Small intestine (tissue), 16 donors: ENCODE measurements at places on chromosomes 11 and 22.

DNA sequence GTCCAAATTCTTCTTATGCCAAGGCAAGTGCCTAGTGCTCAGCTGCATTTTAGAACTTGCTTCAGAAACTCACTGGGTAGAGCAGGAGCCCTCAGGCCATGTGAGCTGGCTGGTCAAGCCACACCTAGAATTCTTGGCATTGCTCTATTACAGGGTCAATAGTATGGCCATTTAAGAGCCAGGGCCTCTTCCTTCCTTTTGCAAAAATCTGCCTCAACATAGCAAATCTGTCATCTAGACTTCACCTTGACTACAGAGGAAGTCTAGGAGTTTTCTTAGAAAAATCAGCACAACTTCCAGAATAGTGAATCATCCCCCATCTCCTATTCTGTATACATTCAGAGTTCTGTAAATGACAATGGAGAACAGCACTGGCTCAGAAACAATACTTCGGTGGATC lies 112.0 kb upstream of the TTC12 start:
- no peaks in the 10 kb centered on the region for H3K36me3 ChIP-seq
- H3K4me3 ChIP-seq: no peak overlapping the region
- no peak for DNase-seq
- H3K27me3 ChIP-seq: no peaks in the 10 kb centered on the region
- H3K4me1 ChIP-seq: peaks cover 4% of the 10 kb centered on the region

DNA sequence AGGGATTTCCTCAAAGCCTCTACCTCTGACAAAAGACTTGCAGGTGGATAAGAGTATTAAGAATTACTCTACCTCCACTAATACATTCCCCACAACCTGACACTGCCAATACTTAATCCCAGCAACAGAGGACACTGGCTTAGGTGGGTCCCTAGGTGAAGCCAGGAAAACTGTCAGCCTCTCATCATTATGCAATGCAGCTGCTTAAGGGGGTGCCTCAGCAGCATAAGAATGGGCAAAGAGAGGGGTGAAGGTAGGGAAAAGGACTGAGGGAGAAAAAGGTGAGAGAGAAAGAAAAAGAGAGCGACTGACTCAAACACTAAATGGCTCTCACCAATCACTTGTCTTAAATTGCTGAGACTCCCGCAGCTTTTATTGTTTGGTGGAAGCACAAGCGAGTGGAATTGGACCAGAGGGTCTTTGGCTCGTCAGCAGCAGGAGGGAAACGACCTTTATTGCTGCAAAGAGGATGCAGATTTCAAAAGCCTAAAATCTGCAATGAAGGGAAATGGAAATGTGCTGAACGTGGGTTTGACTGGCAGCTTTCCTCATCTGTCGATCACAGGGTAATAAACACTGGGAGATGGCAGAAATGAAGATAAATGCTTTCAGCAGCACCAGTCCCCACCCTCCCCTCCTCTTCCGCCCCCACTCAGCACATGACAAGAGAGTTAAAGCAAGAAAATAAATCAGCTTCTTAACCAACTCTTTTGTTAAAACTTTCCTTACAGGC lies 64.9 kb upstream of the CHRM4 start:
- DNase-seq: no peak
- no peaks in the 10 kb centered on the region for H3K36me3 ChIP-seq
- H3K27me3 ChIP-seq: no peaks in the 10 kb centered on the region
- H3K4me1 ChIP-seq: no peaks in the 10 kb centered on the region

DNA sequence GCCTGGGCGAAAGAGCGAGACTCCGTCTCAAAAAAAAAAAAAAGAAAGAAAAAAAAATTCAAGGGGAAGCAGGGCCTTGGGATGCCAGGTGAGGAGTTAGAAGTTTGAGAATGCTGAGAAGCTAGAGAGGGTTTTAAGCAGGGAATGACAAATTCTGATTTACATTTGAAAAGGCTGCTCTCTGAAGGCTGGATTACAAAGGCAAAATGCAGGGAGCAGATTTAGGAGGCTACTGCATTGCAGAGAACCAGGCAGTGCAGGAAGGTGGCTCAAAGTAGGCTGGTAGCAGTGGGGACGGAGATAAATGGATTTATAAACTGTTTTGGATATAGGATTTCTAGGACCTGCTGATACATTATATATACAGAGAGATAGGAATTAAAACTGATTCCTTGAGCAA lies 66.6 kb downstream of the KCNC1 start:
- H3K36me3 ChIP-seq: no peaks in the 10 kb centered on the region
- H3K4me3 ChIP-seq: no peak overlapping the region
- H3K27me3 ChIP-seq: no peaks in the 10 kb centered on the region
- H3K27ac ChIP-seq: no peak overlapping the region
- no peaks in the 10 kb centered on the region for H3K4me1 ChIP-seq

- peak overlapping the region; percentile 21 for H3K27ac ChIP-seq
- no peaks in the 10 kb centered on the region for H3K36me3 ChIP-seq
- no peak overlapping the region for H3K4me3 ChIP-seq
- no peaks in the 10 kb centered on the region for H3K27me3 ChIP-seq
These were observed 35.7 kb upstream of the DKK3 start for GRCh38 chr11:12043959-12044791.

GRCh38 chr11:19110295-19110694 lies 6.7 kb upstream of the ZDHHC13 start:
- H3K36me3 ChIP-seq: no peaks in the 10 kb centered on the region
- H3K4me1 ChIP-seq: no peaks in the 10 kb centered on the region
- no peaks in the 10 kb centered on the region for H3K27me3 ChIP-seq
- H3K27ac ChIP-seq: no peak overlapping the region
- H3K4me3 ChIP-seq: no peak overlapping the region

- DNase-seq: no peak
- H3K36me3 ChIP-seq: peaks cover 5% of the 10 kb centered on the region
- H3K4me1 ChIP-seq: no peaks in the 10 kb centered on the region
- no peak overlapping the region for H3K27ac ChIP-seq
- H3K27me3 ChIP-seq: no peaks in the 10 kb centered on the region
- no peak overlapping the region for H3K4me3 ChIP-seq
These were observed 3.4 kb upstream of the RPS19BP1 start for GRCh38 chr22:39535831-39536449.

DNA sequence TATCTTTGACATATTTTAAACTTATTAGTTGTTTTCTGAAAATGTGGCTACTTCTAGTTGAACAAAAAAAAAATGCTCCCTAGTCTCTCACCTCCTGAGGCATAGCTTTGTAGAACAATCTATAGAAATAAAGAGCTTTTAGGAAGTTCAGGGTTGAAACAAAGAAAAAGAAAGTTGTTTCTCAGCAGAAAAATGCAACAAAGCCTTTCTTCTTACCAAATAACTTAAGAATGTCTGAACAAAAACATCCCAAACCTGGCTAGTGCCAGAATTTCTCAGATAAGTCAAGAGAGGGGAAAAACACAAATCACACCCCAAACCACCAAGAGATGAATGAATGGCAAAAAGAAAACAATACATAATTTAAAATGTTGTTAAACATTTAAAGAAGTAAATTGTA lies 114.1 kb downstream of the MAML2 start:
- H3K36me3 ChIP-seq: no peaks in the 10 kb centered on the region
- no peak for DNase-seq
- no peak overlapping the region for H3K4me3 ChIP-seq
- H3K27ac ChIP-seq: no peak overlapping the region
- no peaks in the 10 kb centered on the region for H3K27me3 ChIP-seq

GRCh38 chr22:38320605-38321402 lies 3.6 kb upstream of the CSNK1E start:
- no peaks in the 10 kb centered on the region for H3K4me1 ChIP-seq
- no peak for DNase-seq
- H3K27ac ChIP-seq: no peak overlapping the region
- H3K27me3 ChIP-seq: no peaks in the 10 kb centered on the region
- no peak overlapping the region for H3K4me3 ChIP-seq

- peak overlapping the region; percentile 67 for H3K27ac ChIP-seq
- H3K4me3 ChIP-seq: peak overlapping the region; percentile 84
- DNase-seq: no peak
- H3K36me3 ChIP-seq: no peaks in the 10 kb centered on the region
These were observed 559 bp downstream of the SNX19 start for GRCh38 chr11:130915603-130916237.

DNA sequence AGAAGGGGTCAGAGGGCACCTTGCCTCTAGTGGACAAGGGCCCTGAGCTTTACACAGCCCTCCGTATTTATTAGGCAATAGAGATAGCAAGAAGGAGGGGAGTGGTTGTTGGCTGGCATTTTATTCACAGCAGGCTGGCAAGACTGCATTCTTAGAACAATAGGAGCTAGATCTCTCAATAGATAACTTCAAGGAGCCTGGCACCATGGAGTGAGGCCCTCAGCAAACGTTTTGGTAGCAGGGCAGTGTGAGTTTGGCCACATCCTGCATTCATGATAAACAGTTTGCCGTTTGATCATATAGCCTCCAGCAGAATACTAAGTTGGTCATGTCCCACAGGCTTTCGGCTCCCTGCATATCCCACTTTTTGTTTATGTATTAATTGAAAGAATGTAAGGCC lies 31.6 kb downstream of the OR10A6 start:
- no peak for DNase-seq
- no peaks in the 10 kb centered on the region for H3K27me3 ChIP-seq
- H3K4me1 ChIP-seq: no peaks in the 10 kb centered on the region
- no peaks in the 10 kb centered on the region for H3K36me3 ChIP-seq
- no peak overlapping the region for H3K4me3 ChIP-seq

- H3K27me3 ChIP-seq: no peaks in the 10 kb centered on the region
- H3K4me1 ChIP-seq: no peaks in the 10 kb centered on the region
- H3K36me3 ChIP-seq: no peaks in the 10 kb centered on the region
- peak; percentile 89 for DNase-seq
- H3K4me3 ChIP-seq: no peak overlapping the region
These were observed 11.0 kb upstream of the SLC5A4 start for GRCh38 chr22:32265882-32266767.

- H3K4me3 ChIP-seq: no peak overlapping the region
- DNase-seq: no peak
- H3K36me3 ChIP-seq: peaks cover 7% of the 10 kb centered on the region
- no peak overlapping the region for H3K27ac ChIP-seq
These were observed 11.2 kb downstream of the CCS start for GRCh38 chr11:66604155-66604554.

- H3K27ac ChIP-seq: no peak overlapping the region
- H3K4me1 ChIP-seq: no peaks in the 10 kb centered on the region
- H3K4me3 ChIP-seq: no peak overlapping the region
- DNase-seq: no peak
- H3K36me3 ChIP-seq: peaks cover 8% of the 10 kb centered on the region
These were observed 308.8 kb downstream of the TBC1D22A start for GRCh38 chr22:47071078-47071806.

DNA sequence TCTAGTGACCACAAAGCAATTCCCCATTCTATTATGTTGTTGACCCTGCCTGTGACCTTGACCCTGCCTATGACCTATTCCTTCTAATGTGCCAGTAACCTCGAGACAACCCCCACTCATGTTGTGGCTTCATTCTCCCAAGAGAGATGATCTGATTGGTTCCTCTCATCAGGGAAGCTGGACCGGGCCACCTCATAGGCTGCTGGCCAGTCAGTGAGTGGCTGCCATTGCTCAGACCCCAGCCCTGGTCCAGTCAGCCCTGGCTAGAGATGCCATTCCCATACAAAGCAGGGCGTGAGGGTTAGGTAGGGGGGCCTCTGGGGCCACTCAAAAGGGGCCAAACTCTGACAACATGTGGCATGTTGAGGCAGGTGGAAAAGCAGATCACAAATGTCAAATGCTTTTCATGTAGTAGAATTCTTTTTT lies 11.9 kb downstream of the SLC29A2 start:
- H3K36me3 ChIP-seq: peaks cover 5% of the 10 kb centered on the region
- no peak for DNase-seq
- H3K27ac ChIP-seq: no peak overlapping the region
- no peaks in the 10 kb centered on the region for H3K4me1 ChIP-seq
- no peaks in the 10 kb centered on the region for H3K27me3 ChIP-seq

- H3K27ac ChIP-seq: no peak overlapping the region
- no peak for DNase-seq
- H3K4me3 ChIP-seq: no peak overlapping the region
- no peaks in the 10 kb centered on the region for H3K27me3 ChIP-seq
These were observed 46.2 kb downstream of the WT1 start for GRCh38 chr11:32388871-32389770.

DNA sequence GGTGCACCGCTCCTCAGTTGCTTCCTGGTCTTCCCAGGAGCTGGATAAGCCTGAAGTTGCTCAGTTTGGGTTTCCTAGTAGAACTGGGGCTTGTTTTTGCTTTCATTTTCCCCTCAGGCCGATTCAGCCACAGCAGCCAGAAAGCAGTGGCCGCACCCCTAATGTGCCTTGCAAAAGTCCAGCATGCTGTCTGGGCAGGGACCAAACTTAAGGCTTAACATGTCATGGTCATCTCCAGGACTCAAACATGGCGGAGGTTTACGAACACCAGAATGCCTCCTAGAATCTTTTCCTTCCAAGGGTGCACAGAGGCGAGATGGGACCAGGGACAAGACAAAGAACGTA lies 2.5 kb downstream of the GNG3 start:
- peaks cover 7% of the 10 kb centered on the region for H3K36me3 ChIP-seq
- peak overlapping the region; percentile 50 for H3K4me3 ChIP-seq
- no peaks in the 10 kb centered on the region for H3K27me3 ChIP-seq
- peaks cover 10% of the 10 kb centered on the region for H3K4me1 ChIP-seq
- no peak for DNase-seq

- H3K4me1 ChIP-seq: no peaks in the 10 kb centered on the region
- no peak overlapping the region for H3K4me3 ChIP-seq
- peak overlapping the region; percentile 86 for H3K27ac ChIP-seq
- peak; percentile 37 for DNase-seq
- no peaks in the 10 kb centered on the region for H3K27me3 ChIP-seq
These were observed 86.9 kb downstream of the STIM1 start for GRCh38 chr11:3942160-3942955.

- H3K4me1 ChIP-seq: no peaks in the 10 kb centered on the region
- peak; percentile 26 for DNase-seq
- H3K4me3 ChIP-seq: no peak overlapping the region
- no peaks in the 10 kb centered on the region for H3K27me3 ChIP-seq
These were observed 51.9 kb upstream of the USP47 start for GRCh38 chr11:11789735-11790369.

- no peaks in the 10 kb centered on the region for H3K36me3 ChIP-seq
- H3K4me3 ChIP-seq: no peak overlapping the region
- H3K27me3 ChIP-seq: no peaks in the 10 kb centered on the region
- no peaks in the 10 kb centered on the region for H3K4me1 ChIP-seq
- H3K27ac ChIP-seq: peak overlapping the region; percentile 73
These were observed 55.6 kb downstream of the ATG16L2 start for GRCh38 chr11:72869831-72870230.

- DNase-seq: no peak
- H3K27me3 ChIP-seq: no peaks in the 10 kb centered on the region
- no peak overlapping the region for H3K4me3 ChIP-seq
- H3K27ac ChIP-seq: no peak overlapping the region
These were observed 68.3 kb downstream of the BCR start for GRCh38 chr22:23248583-23248982.

GRCh38 chr11:120578596-120579154 lies 67.1 kb downstream of the GRIK4 start:
- no peak for DNase-seq
- no peaks in the 10 kb centered on the region for H3K36me3 ChIP-seq
- H3K4me1 ChIP-seq: no peaks in the 10 kb centered on the region
- peaks cover 4% of the 10 kb centered on the region for H3K27me3 ChIP-seq
- no peak overlapping the region for H3K27ac ChIP-seq
- no peak overlapping the region for H3K4me3 ChIP-seq
